ENCODE measurements at places on chromosomes 3 and 15. TPM values are rescaled to one million over a fixed set of nuclear protein-coding genes. Genes with fewer than 3 reads are reported as not detected.

TMEM39A gene
- total RNA-seq: 99.4 TPM

IREB2 gene
- 25.1 TPM for total RNA-seq

CNBP gene
- total RNA-seq: 195 TPM

SI gene
- total RNA-seq: not detected

CCDC71 gene
- total RNA-seq: 18.4 TPM

ATP6V1A gene
- 105 TPM for total RNA-seq

SLC6A1 gene
- 0.10 TPM for total RNA-seq

ZDHHC23 gene
- total RNA-seq: 1.0 TPM

RAB8B gene
- 43.1 TPM for total RNA-seq

POPDC2 gene
- 0.33 TPM for total RNA-seq

GRAMD1C gene
- 4.2 TPM for total RNA-seq

SEMA5B gene
- 0.72 TPM for total RNA-seq

DTWD1 gene
- total RNA-seq: 60.1 TPM
